ENCODE measurements at places on chromosomes 3 and 15. TPM values are rescaled to one million over a fixed set of nuclear protein-coding genes. Genes with fewer than 3 reads are reported as not detected.

GRCh38 chr15:84953726-84954125 is 27.9 kb upstream of the PDE8A start:
- DNase-seq = no peak

CTXND1 gene
- polyA plus RNA-seq = not detected

IL12A gene
- 0.12 TPM for polyA plus RNA-seq

PLXNA1 gene
- polyA plus RNA-seq = 0.17 TPM

All from immature natural killer cell (primary cell).